ENCODE measurements at places on chromosomes 1 and 21. TPM values are rescaled to one million over a fixed set of nuclear protein-coding genes. Genes with fewer than 3 reads are reported as not detected.

GRCh38 chr21:41817228-41817627 lies 50.4 kb upstream of the RIPK4 start:
- DNase-seq: peak; percentile 71
- peak overlapping the region; percentile 11 for H3K27ac ChIP-seq
- no peak overlapping the region for H3K4me3 ChIP-seq
- H3K27me3 ChIP-seq: no peaks in the 10 kb centered on the region
- no peaks in the 10 kb centered on the region for H3K4me1 ChIP-seq

DNA sequence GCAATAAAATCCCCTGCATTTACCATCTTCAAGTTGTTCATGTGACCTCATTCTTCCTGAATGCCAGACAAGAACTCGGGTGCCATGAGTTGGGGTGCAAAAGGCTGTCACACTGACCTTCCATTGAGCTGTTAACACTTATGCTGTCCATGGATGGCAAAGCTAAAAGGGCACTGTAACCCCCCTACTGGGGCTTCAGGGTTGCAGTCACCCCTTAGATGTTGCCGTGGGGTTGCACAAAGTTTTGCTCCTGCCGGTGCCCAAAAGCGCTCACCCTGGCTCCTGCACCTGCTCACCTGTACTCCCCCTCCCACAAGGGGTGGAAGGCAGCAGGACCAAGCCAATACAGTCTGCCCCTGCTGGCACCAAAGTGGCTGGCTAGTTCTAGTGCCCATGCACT lies 208.2 kb downstream of the RHOU start:
- H3K36me3 ChIP-seq: no peaks in the 10 kb centered on the region
- H3K4me1 ChIP-seq: peaks cover 4% of the 10 kb centered on the region
- no peak overlapping the region for H3K4me3 ChIP-seq
- no peaks in the 10 kb centered on the region for H3K27me3 ChIP-seq
- DNase-seq: no peak
- H3K27ac ChIP-seq: no peak overlapping the region

DNA sequence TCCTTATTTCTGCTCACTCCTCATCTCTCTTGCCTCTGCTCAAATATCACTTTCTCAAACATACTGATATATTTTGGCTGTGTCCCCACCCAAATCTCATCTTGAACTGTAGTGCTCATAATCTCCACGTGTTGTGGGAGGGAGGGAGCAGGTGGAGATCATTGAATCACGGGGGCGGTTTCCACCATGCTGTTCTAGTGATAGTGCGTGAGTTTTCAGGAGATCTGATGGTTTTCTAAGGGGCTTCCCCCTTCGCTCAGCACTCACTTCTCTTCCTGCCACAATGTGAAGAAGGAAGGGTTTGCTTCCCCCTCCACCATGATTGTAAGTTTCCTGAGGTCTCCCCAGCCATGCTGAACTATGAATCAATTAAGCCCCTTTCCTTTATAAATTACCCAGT lies 26.6 kb downstream of the ZBTB8OS start:
- no peaks in the 10 kb centered on the region for H3K4me1 ChIP-seq
- H3K27me3 ChIP-seq: no peaks in the 10 kb centered on the region
- H3K27ac ChIP-seq: no peak overlapping the region
- peaks cover 9% of the 10 kb centered on the region for H3K36me3 ChIP-seq
- no peak for DNase-seq

- no peak for DNase-seq
- no peak overlapping the region for H3K4me3 ChIP-seq
- H3K27ac ChIP-seq: no peak overlapping the region
- no peaks in the 10 kb centered on the region for H3K4me1 ChIP-seq
- no peaks in the 10 kb centered on the region for H3K36me3 ChIP-seq
Observed at GRCh38 chr21:44728716-44729115, 17.3 kb upstream of the TSPEAR start.

- peak overlapping the region; percentile 93 for H3K27ac ChIP-seq
- peaks cover 12% of the 10 kb centered on the region for H3K4me1 ChIP-seq
Observed at GRCh38 chr1:32062867-32063230, 9.9 kb upstream of the TMEM39B start.

DNA sequence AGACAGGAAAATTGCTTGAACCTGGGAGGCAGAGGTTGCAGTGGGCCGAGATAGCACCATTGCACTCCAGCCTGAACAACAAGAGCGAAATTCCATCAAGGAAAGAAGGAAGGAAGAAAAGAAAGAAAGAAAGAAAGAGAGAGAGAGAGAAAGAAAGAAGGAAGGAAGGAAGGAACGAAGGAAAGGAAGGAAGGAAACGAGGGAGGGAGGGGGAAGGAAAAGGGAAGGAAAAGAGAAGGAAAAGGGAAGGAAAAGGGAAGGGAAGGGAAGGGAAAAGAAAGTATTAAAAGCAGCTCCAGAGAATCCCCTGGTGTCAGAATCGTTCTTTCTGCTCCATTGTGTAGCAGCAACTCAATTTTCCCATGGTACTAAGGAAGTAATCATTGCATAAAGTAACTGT lies 19.2 kb upstream of the ZSWIM5 start:
- no peak for DNase-seq
- H3K4me3 ChIP-seq: no peak overlapping the region
- no peaks in the 10 kb centered on the region for H3K4me1 ChIP-seq
- no peaks in the 10 kb centered on the region for H3K27me3 ChIP-seq
- H3K36me3 ChIP-seq: no peaks in the 10 kb centered on the region

The MAP3K7CL gene
- 0.12 TPM for total RNA-seq

The HSD3B2 gene
- 0.42 TPM for total RNA-seq

The FCRL6 gene
- not detected for total RNA-seq

The OR10J1 gene
- total RNA-seq: not detected

DNA sequence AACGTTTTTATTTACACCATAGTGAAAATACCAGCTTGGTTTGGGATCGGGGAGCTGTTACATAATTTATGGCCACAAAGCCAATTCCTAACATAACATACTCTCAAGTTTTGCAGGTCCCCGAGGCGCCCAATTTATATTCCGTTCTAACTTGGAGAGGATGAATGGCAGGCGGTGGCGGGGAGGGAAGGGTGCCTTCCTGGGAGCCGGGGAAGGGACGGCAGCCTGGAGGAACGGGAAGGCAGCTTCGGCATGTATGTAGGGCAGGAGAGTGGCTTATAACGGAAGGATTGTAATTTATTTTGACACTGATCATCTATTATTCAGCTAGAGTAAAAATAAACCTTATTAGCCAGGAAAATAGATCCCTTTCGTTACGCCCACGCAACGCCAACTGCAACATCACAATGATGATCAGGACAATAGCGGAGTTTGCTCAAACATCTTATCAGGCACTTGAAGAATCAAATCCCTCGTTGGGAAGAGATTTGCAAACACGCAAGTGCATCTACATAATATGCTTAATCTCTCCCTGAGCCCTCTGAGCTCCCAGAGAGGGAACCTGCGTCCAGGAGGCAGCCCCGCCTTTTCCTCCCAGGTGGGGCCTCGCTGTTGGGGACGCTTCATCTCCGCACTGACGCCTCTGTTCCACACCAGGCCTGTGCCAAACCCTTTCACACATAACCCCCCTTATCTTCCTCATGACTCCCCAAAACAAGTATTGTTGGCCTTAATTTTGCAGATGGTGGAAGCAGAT lies 93.7 kb upstream of the C1orf174 start:
- no peak overlapping the region for H3K27ac ChIP-seq
- no peaks in the 10 kb centered on the region for H3K36me3 ChIP-seq
- no peak for DNase-seq
- H3K27me3 ChIP-seq: no peaks in the 10 kb centered on the region

DNA sequence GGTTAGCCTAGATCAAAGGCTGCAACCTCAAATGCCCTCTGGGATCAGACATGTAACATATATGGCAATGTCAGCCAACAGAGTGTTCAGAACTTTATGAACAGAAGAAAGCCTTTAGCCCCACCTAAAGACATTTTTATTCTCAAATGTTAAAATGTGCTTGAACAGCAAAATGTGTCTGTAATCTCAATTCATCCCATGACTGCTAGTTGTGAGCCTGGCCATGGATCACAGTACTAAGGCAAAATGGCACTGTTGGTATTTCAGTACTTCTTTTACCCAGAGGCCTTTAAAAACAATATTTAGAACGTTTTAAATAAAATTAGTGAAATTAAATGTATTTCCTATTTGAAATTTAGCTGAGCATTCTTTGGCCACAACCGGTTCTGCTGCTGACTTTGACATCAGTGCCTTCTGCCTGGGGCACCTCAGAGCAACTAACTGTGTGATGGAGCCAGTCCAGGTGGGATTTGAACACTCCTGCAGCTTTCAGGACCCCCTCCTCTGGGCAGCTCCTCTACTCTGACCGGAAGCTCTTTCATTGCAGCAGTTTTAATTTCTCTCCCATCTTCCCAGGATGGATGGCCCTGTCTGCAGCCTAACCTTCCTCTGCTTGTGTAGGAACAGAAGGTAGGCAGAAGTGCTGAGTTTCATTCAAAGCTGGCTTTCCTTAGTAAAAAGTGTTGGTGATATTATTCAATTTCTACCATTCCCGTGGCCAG lies 68.3 kb upstream of the NFIA start:
- no peaks in the 10 kb centered on the region for H3K36me3 ChIP-seq
- no peaks in the 10 kb centered on the region for H3K27me3 ChIP-seq
- H3K4me1 ChIP-seq: peaks cover 25% of the 10 kb centered on the region
- H3K27ac ChIP-seq: no peak overlapping the region
- no peak for DNase-seq

The PSEN2 gene
- total RNA-seq: 41.3 TPM

The EPHA2 gene
- total RNA-seq: 21.6 TPM

The AGL gene
- total RNA-seq: 39.5 TPM
